Right forelimb (tissue), 1 donor: ENCODE measurements at places on chromosomes 16 and 17.

DNA sequence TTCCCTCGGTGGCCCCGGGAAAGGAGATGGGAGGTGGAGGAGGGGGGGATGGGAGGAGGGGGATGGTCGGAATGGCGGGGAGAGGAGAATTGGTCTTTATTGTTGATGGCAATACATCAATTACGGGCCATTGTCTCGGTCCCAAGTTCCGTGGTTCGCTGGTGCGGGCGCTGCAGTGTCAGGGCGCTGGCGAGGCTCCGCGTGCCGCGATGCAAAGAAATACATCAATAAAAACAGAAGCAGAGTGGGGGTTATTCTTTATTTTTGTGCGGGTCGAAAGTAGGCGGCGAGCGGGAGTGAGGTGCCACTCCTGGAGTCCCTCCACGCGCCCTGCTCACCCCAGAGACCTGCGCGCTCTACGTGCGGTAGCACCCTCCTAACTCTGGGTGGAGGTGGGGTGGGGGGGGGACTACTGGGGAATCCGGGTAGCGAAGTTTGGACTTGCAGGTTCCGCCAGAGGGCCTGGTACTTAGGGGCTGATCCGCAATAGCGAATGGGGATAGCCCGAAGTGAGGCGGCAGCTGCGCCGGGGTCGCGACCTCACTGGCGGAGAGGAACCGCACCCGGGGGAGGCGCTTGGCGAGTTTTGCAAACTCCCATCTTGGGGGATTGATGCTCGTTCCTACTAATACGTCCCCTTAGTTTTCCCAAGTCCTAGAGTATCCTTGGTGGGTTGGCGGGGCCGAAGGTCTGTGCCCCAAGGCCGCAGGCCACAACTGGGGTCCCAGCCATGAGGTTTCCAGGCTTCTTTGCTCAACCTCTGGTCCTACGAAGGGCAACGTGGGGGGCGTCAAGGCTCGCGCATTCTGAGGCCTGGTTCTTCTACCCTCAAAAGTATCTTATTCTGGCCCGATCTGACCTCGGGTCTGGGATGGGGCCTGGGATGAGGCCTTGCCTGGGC is 3.5 kb upstream of the SALL1 start:
- DNase-seq: peak; percentile 55

DNA sequence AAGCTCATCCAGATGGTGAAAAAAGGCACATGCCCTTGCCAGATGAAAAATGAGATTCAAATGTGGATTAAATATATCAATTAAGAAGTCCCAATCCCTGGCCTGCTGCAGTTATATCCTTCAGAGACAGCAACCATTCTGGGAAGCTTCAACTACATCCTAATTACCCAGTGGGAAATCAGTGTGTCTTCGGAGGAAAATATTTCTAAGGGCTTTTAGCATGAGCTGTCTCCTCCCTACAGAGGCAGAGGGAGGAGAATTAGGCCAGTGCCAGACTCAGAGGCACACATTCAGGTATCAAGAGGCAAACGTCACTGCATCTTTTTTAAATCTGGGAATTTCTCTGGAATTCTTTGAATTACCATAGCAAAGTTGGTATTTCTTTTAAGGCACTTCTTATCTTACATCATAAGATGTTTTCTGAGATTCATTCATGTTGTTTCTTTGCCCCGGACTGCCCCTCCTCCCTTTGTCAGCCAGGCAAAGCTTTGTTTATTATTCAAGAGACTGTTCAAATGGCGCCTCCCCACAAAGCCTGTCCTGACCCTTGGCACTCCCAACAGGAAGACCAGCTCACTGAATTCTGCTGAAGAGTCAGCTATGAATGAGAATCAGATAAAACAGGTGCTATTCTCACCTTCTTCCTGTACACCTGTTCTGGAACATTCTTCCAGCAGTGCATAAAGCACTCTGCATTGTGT is 38.3 kb upstream of the SMPD3 start:
- no peak for DNase-seq

DNA sequence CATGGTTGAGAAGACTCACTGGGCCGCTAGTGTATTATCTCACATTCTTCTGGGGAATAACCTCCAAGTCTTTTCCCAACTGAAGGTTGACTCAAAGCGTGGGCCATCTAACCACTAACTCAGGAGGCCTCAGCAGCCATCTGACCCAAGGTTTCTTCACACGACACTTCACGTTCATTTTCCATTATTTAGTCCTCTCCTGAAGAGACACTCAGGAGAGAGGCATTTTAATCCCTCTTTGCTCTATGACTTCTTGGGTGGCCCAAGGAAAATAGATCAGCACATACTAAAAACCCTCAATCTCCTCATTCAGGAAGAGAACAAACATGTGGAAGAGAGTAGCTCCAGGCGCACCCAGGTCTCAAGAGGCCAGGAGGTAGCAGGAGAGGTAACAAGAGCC is 252.8 kb upstream of the FOXF1 start:
- DNase-seq: no peak

- DNase-seq: peak; percentile 78
Observed at GRCh38 chr16:87956365-87957231, 5.4 kb downstream of the BANP start.

- no peak for DNase-seq
Observed at GRCh38 chr16:28309811-28310311, 17.5 kb downstream of the SBK1 start.

GRCh38 chr17:36550491-36551417 is 6.0 kb downstream of the GGNBP2 start:
- DNase-seq: no peak

DNA sequence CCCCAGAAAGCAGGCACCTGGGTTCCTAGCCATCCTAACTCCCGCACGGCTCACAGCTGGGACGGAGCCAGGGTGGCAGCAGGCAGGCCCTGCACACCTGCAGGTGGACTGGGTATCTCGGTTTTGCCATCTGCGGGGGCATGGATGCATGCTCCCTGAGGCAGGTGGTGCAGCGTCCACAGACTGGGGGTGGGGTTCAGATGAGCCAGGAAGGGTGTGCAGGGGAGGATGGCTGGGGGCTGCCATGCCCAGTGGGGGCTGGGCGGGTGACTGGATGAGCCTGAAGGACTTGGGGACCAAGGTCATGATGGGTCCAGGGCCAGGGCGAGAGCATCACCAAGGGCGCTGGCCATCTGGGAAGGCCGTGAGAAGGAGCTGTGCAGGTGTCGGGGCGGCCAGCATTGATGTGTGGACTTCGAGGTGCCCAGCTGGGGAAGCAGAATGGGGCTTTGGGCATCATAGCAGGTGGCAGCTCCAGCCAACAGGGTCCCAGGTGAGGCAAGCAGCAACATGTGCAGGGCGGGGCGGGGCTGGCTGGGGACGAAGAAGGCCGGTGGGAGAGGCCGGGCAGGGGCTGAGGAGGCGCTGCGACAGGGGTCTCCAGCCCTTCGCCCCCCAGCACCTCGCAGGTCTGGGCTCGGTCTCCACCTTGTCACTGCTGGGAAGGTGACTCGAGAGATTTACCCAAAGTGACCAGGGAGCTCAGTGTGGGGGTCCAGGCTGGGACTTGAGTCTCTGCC is 41.0 kb upstream of the ZNF469 start:
- no peak for DNase-seq

- no peak for DNase-seq
Observed at GRCh38 chr16:67707790-67708189, 11.3 kb downstream of the GFOD2 start.

DNA sequence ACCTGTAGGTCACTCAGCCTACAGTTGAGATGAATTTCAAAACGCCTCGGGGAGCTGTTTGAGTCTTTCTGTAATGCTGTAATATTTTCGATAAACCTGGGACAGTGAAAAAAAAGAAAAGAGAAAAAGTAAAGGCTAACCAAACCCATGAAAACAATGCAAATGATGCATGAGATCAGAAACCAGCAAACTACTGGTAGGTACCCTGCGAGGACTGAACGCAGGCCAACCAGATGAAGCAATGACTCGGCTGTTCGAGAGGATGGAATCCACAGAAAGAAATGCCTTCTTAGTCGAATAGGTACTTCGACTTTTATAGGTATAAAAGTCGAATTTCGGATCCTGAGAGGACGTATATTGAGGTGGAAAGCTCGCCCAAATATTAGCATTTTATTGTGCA is 509 bp upstream of the ATAD5 start:
- DNase-seq: no peak

- DNase-seq: no peak
Observed at GRCh38 chr17:70049801-70050591, 25.0 kb upstream of the KCNJ16 start.

DNA sequence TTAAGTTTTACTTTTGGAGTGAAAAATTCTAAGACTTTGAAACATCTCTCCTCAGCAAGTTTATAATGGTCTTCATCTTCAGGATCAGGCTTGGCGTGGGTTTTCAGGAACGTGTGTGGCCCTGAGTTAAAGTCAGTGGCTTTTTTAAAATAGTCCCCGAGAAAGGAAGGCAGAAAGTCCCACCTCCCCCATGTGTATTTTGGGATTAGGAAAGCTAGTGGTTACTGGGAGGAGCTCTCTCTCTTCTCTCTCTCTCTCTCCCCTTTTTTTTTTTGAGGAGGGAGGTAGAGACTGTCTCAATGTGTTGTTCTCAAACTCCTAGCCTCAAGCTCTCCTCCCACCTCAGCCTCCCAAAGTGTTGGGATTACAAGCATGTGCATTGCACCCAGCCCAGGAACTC is 213.2 kb downstream of the IRX3 start:
- DNase-seq: no peak

- DNase-seq: no peak
Observed at GRCh38 chr17:47762728-47763127, 29.7 kb downstream of the TBX21 start.

GRCh38 chr16:89741342-89742014 is 20.1 kb downstream of the ZNF276 start:
- no peak for DNase-seq

GRCh38 chr17:76146053-76146851 is 5.2 kb upstream of the FOXJ1 start:
- DNase-seq: no peak
